ENCODE measurements at places on chromosomes 12 and 14. TPM values are rescaled to one million over a fixed set of nuclear protein-coding genes. Genes with fewer than 3 reads are reported as not detected.
A peak's percentile ranks its signal among the peaks of the same experiment; 100 is the strongest.

COL2A1 gene
- total RNA-seq, result 1.1 TPM

SLC4A8 gene
- total RNA-seq, result 18.5 TPM

PPHLN1 gene
- total RNA-seq, result 48.8 TPM

TMED10 gene
- 211 TPM for total RNA-seq

SPIC gene
- total RNA-seq, result not detected

ERP27 gene
- total RNA-seq, result not detected

OLR1 gene
- 0.72 TPM for total RNA-seq

PRB2 gene
- not detected for total RNA-seq

GSC gene
- not detected for total RNA-seq

C14orf132 gene
- total RNA-seq, result 7.5 TPM

SLC7A7 gene
- 2.0 TPM for total RNA-seq

HIF1A gene
- total RNA-seq, result 204 TPM

CLEC2D gene
- total RNA-seq, result 9.2 TPM

HAL gene
- 2.9 TPM for total RNA-seq

KRT6C gene
- not detected for total RNA-seq

KRT78 gene
- not detected for total RNA-seq

HOXC12 gene
- not detected for total RNA-seq

EML1 gene
- 7.9 TPM for total RNA-seq

IL23A gene
- total RNA-seq, result not detected

DNA sequence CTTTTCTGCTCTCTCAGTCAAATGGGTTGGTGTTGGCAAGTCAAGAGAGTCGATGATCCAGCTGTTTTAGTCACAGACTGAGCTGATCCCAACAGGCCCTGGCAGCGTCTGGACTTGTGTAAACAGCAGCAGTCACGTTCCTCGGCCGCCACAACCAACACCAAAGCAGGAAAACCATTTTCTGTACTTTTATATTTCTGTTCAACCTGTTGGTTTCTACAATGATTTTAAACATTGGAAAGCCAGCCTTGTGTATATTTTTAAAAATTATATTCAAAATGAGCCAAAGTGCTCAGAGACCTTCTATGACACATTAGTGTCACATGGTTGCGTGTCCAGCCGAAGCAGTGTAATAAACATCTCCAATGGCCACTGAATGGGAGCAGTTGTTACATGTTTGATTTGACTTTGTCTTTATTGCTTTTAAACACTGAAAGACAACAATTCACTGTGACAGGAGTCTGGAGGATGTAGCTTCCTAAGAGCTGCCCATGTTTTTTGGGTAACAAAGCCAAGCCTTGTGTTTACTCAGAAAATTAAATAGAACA is 5.9 kb upstream of the SIVA1 start:
- no peak for DNase-seq

GRCh38 chr12:48183876-48184548 is 568 bp downstream of the CCDC184 start:
- DNase-seq, result peak; percentile 45

DNA sequence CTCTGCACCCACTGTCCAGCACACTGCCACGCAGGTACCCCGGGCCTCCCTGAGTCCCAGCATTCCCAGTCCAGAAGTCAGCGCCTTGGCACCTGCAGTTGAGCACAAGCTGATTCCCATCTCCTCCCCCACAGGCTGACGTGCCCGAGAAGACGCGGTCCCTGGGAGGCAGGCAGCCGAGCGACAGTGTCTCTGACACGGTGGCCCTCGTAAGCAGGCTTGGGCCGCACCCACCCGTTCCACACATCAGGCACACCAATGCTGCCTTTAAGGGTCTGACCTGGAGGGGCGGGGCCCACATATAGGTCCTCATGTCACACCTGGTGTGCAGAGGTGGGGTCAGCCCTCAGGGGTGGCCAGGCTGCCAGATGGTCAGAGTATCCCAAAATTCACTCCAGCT is 18.4 kb upstream of the TEX22 start:
- DNase-seq, result no peak

- no peak for DNase-seq
Measured at GRCh38 chr14:39217214-39217879, 16.4 kb upstream of the MIA2 start.

GRCh38 chr12:55726971-55727370 is 1.8 kb downstream of the CD63 start:
- DNase-seq, result no peak

- DNase-seq, result no peak
Measured at GRCh38 chr14:29716150-29716549, 211.5 kb downstream of the PRKD1 start.

DNA sequence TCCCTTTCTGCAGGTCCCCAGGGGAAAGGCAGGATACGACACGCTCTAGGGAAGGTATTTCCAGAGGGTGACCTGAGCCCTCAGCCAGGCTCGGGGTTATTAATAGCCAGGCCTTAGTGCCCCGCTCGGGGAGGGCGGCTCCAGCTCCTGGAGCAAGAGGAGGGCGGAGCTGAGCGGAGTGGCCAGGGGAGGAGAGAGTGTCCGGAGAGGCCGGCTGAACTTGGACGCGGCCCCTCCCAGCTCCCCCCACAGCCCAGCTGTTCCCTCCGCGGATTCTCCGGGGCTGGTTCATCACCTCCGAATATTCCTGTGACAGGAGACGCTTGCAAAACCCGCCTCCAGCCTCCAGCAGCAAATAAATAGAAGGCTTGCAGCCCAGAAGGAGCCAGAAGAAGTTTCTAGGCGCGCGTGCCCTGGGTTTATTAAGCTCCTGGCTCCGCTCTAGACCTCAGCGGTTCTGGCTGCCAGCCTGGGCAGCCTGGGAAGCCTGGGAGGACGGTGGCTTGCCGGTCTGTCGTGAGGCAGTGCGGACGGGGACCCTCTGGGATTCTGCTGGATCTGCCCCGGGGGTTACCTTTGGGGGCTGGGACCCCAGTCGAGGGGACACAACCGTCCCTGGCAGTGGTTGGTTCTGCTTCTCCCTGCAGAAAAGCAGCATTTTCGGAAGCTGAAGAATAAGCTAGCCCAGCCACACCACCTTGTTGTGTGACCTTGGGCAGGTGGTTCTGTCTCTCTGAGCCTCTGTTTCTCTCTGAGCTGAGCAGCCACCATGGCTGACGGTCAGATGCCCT is at the start of gene HSPB8:
Gene HSPB8 (plus strand): TSS at position 388 of the 791 bp plus-strand sequence. CDS start 382 bp downstream, at position 770.
- DNase-seq, result peak; percentile 85

DNA sequence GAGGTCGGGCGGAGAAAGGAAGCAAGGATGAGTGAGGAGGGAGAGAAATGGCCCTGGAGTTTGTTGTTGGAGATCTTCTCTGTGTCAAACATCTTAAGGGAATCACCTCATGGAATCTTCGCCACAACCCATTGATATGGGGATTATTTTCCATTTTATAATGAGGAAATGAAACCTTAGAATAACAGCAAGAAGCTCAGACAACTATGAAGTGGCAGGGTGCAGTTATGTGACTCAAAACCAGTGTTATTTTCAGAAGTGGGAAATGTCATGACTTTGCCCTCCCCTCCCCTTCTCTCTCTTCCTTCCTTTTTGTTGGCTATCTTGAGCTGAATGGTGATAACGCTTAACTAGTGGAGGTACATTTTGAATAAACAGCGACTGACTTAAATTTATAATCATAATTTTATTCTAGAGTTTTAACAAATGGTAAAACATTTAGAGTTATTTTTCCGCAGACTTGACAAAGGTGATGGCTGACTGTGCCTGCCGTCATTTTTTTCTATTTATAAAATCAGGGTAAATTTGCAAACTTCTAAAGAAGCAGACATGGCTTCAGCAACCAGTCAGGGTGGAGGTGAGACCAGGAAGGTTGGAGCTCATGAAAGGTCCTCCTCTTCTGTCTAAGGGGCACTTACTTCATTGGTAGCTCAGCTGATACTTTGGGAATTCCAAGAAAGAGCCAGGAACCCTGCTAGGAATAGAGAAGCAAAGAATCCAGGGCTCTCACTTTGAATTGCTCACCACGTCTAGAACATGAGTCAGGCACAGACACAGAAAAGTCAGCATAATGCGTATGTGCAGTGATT is 232.4 kb downstream of the RGS6 start:
- no peak for DNase-seq

DNA sequence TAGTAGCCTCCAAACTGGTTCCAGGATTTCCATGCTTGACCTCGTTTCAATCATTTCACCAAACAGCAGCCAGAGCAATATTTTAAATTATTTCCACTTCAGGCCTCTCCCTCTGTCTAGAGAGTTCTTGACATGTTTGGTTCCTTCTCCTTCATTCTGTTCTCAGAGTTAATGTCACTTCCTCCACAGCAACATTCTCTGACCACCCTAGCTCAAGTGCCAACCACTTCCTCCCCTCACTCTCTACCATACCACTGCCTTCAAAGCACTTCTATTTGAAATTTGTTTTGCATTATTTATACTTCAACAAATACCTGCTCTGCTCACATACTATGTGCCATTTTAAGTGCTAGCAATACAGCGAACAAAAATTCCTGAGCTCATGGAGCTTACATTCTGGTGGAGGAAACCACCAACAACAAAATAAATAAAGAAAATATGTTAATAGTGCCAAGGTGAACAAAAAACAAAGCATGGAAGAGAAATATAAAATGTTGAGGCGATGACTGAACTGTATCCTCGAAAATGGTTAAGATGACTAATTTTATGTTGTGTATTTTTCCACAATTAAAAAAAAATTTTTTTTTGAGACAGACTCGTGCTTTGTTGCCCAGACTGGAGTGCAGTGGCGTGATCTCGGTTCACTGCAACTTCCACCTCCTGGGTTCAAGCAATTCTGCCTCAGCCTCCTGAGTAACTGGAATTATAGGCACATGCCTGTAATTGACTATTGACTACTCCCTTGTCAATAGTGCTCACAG is 17.3 kb downstream of the BAZ1A start:
- DNase-seq, result no peak

- no peak for DNase-seq
Measured at GRCh38 chr14:68757618-68758081, 35.2 kb downstream of the ZFP36L1 start.

GRCh38 chr12:81229759-81230158 is 151.9 kb downstream of the ACSS3 start:
- DNase-seq, result no peak

DNA sequence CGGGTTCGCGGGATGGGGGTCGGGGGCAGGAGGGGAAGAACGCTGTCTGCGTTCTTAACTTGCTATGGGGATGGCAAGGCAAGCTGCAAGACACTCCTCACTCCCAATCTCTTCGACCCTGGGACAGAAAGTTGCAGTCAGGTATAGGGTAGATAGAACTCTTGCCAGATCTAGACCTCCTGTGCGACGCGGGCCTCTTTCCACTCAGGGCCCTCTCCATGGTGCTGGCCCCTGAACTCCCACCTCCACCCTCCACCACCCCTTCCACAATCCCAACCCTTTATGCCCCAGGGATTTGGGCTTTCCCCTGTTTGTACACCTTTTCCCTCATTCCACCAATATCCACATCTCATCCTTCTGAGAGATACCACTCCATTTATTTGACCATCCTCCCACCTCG is 812 bp downstream of the NABP2 start:
- no peak for DNase-seq

GRCh38 chr14:68628605-68629310 is 164.1 kb downstream of the ZFP36L1 start:
- no peak for DNase-seq

DNA sequence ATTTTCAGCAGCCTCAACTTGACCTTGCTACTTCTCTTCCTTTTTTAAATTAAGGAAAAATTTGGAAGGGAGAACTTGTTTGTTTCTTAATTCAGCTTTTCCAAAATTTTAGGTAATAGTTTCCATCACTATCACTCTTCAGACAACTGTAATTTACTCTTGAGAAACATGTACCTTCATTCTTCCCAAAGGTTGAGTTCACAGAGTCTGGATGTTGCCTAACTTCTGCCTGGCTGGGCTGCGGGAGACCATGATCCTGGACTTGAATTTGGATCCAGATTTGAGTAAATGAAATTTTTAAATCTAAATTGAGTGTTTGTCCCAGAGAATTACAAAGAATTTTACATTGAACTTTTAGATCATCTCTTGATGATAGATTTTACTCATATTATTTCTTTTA is 193.1 kb downstream of the CCDC91 start:
- DNase-seq, result no peak

- DNase-seq, result no peak
Measured at GRCh38 chr14:101217080-101217463, 313.6 kb upstream of the RTL1 start.

DNA sequence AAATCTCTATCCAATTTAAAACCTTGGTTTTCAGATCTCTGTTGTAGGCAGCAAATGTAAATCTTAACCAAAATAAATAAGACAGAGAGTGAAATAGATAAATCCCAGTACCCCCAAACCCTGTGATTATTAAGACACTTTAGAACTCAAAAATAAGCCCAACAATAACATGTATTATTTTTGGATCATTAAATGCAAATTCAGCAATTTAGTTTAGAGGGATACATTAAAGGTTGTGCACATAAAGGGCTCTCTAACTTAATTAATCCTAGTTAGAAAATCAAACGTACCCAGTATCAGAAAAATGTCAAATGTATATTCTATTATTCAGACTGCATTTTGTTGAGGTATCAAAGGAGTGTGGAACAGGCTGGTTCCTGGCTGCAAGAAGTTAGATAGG is 416.8 kb downstream of the SLC16A7 start:
- no peak for DNase-seq

DNA sequence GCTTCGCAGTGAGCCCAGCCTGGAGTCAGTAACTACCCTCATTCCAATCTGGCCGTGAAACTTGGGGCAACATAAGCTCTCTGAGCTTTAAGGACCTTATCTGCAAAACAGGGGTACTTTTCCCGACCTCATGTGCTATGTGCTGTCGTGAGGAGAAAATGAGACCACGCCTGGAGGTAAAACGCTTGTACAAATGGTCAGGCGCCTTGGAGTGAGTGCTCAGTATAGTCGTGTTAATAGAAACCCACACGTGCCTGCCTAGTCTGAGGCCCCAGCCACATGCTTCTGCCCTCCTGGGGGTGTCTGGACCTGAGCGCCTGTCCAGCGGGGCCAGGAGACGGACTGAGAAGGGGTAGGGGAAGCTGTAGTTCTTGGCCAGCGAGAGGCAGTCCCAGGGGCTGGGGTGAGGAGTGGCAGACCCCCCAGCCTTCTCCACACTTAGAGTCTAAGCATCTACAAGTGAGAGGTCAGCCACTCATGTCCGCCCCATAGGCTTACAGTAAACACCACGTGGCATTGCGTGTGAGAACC is 4.9 kb downstream of the AQP5 start:
- DNase-seq, result no peak

DNA sequence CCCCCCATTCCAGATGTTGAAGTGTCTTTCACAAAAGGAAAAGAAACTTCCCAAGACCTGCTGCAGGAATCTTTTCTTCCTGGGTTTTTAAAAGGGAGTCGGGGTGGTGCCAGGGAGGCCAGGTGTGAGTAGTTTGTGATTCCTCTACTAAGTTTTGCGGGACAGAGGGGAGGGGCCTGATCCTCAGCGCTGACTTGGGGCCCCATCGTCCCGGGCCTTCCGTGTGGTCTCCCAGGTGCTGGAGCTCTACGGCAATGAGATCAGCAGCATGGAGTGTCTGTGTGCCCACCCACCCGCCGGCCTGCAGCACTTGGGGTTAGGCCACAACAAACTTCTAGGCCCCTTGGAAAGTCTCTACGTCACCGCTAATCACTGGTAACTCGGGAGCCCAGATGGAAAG is 4.5 kb downstream of the LRRC43 start:
- no peak for DNase-seq

- DNase-seq, result no peak
Measured at GRCh38 chr14:103378038-103378854, 7.0 kb upstream of the MARK3 start.

Measured in ovary (tissue), 10 donors.